Central memory CD4-positive, alpha-beta T cell (primary cell): ENCODE measurements at places on chromosomes 5 and 9.

- DNase-seq = no peak
These were observed 34.9 kb upstream of the FCHO2 start for GRCh38 chr5:72920690-72921502.

DNA sequence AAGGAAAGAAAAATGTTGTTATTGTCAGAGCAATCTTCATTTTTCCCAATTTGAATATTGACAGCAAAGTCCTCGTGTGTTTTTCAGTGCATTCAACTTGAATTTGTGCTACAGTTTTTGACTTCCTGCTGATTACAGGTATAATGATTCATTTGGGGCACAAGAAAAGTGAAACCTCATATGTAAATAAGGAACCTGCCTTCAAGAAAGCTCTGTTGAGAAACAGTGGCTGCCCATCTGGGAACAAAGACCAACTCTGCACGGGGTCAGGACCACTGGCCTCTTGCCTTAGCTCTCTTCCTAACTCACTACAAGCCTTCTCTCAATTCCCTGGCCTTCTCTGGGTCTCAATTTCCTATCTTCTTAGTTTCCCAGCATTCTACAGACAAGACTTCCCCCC, 21.0 kb downstream of the TIMD4 start:
- no peak for DNase-seq

- no peak for DNase-seq
These were observed 92.9 kb downstream of the GLDC start for GRCh38 chr9:6552498-6553121.

GRCh38 chr5:10563110-10563944, 543 bp upstream of the ANKRD33B start:
- DNase-seq = peak; percentile 37

DNA sequence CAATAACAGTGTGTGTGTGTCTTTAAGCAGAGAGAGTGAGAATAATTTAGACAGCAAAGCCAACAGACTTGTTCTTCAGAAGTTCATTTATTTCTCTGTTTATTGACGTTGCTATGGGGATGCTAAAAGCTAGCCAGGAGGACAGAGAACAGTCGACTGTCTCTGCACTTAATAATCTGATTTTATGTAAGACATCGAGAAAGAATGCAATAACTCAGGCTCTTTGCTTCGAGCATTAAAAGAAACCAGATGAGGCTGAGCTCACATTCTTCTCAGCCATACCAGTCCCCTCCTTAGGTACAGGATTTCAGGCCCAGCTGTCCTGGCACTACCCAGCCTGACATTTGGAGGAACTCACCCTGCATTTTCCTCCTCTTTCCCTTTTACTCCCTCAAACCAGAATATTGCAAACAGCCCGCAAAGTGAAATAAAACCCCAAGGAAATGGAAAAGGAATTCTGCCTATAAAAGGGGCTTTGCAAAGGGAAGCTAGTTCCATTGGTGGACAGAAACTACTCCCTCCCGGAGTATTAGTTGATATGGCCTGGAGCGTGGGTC, 44.5 kb upstream of the DPYSL3 start:
- no peak for DNase-seq
